CD4-positive, alpha-beta T cell treated with Interleukin-2 at 100 ng/mL for 4 hours (primary cell): ENCODE measurements at places on chromosomes 2 and 18.

GRCh38 chr2:20150110-20150706 is 74.7 kb downstream of the SDC1 start:
- no peak for DNase-seq

- DNase-seq: no peak
Measured at GRCh38 chr2:31693882-31694281, 113.1 kb upstream of the SRD5A2 start.

- DNase-seq: no peak
Measured at GRCh38 chr18:9950289-9951016, 36.6 kb downstream of the VAPA start.

DNA sequence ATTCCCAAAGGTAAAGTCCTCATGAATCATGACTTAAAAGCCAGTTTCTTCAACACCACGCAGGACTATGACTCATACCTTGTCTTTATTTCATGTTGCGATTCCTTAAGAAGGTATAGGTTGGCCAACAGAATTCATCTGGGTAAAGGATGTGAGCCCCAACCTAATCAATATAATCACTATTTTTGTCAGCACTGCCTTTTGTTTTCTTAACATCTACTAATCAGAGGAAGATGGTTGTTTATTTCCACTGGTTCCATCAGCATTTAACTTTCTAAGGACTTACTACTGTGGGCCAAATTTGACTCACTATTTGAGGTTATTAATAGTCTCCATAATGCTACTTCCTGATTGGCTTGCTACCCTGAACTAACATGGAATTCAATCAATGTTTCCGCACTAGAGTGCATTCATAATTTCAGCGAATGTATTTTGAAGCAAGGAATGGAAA is 78.6 kb downstream of the SCG2 start:
- no peak for DNase-seq

DNA sequence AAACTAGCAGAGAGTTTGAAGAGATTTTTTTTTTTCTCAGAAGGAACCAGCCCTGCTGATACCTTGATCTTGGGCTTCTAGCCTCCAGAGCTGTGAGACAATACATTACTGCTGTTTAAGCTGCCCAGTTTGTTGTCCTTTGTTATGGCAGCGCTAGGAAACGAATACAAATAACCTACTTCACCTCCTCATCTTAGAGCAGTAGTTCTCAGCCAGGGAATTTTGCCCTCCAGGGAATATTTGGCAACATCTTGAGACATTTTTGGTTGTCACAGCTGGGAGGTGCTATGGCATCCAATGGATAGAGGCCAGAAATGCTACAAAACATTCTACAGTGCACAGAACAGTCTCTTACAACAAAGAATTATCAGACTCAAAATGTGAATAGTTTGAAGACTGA is 43.9 kb upstream of the BCL11A start:
- DNase-seq: no peak

- peak; percentile 45 for DNase-seq
Measured at GRCh38 chr2:119659601-119660342, 19.2 kb upstream of the TMEM177 start.

GRCh38 chr2:42913280-42913878 is 121.0 kb upstream of the HAAO start:
- no peak for DNase-seq

DNA sequence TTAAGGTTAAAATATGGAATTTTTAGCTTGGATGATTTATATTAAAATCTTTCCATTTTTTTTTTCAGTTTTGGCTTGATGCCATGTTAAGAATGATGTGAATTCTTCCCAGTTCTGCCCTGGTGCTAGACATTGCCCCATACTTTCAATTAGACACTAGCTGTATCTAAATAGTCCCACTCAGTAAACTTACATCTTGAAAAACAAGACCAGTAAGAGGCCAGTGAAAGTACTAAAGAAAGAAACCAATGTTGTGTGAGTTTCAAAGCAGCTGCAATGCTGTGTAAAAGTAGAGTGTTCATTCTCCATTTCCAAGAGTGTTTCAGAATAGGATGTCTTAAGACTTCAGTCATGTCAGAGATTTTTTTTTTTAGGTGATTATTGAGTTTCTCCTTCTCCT is 40.0 kb upstream of the CYBRD1 start:
- DNase-seq: no peak

DNA sequence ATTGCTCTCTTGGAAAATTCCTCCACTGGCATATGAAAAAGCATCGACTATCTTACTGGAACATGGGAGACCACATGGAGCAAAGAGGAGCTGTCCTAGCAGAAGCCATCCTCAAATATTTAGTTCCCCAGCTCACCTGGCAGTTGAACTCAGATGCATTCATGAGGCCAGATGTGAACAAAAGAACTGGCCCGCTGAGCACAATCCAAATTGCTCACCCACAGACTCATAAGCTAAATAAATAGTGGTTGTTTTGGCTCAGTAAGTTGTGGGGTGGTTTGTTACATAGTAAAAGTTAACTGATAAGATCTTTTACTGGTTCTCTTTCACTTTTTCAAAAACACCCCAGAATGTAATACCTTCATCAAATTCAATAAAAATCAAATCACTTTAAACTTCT is 108.6 kb upstream of the CWC22 start:
- DNase-seq: no peak

- DNase-seq: no peak
Measured at GRCh38 chr2:28955467-28955866, 25.6 kb upstream of the TOGARAM2 start.

DNA sequence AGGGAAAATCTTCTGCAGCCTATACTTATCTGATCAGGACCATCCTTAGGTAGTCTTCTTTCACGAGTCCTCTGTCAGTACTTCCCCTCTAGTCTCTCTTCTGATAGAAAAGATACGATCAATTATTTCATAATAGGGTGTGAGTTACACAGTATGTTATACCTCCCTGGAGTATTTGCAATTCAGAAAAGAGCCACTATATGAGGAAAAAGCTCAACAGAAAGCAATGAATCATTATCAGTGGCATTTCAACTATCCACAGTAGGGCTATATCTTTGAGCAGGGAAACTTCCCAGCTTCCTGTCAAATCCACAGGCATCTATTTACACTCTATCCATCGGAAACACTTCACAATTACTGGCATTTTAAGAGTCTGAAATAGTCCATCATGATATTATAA is 105.3 kb upstream of the ACVR2A start:
- DNase-seq: no peak

GRCh38 chr2:97932975-97933662 is 62.6 kb downstream of the TMEM131 start:
- DNase-seq: no peak

DNA sequence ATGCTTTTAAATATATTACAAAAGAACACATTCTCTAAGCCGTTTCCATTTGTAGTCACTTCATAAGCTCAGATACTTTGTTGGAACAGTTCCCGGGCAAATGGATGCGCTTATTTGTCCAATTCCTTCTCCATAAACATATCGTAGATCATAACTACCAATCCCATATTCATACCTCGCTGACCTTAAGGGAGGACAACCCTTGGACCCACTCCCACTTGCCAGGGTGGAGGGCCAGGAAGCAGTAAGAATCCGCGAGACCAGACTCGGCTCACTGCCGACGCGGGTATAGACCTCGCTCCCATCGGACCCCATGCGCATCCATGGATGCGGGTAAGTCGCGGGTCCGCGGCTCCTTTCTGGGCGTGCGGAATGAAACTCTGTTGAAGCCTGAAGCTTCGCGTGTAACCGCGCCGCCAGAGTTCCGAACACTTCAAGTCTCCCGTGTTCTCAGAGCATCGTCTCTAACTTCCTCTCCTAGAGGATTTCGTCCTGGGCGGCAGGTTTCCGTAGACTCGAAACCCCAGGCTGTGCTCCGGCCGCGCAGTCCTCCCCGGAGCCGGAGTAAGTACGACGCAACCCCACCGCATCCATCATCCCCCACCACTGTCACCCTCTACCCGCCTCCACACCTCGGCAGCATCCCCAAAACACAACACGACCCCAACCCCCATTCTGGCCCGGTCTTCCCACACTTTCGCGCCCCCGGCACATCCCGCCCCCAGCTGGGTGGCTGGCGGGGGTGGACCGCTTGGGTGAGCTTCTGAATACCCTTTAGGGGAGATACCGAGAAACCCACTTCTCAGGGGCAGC is 1.1 kb downstream of the DSC3 start:
- no peak for DNase-seq

- peak; percentile 73 for DNase-seq
Measured at GRCh38 chr2:233061591-233062450, 1.7 kb downstream of the INPP5D start.

GRCh38 chr2:28583899-28584553 is 88.2 kb downstream of the PLB1 start:
- DNase-seq: peak; percentile 54

DNA sequence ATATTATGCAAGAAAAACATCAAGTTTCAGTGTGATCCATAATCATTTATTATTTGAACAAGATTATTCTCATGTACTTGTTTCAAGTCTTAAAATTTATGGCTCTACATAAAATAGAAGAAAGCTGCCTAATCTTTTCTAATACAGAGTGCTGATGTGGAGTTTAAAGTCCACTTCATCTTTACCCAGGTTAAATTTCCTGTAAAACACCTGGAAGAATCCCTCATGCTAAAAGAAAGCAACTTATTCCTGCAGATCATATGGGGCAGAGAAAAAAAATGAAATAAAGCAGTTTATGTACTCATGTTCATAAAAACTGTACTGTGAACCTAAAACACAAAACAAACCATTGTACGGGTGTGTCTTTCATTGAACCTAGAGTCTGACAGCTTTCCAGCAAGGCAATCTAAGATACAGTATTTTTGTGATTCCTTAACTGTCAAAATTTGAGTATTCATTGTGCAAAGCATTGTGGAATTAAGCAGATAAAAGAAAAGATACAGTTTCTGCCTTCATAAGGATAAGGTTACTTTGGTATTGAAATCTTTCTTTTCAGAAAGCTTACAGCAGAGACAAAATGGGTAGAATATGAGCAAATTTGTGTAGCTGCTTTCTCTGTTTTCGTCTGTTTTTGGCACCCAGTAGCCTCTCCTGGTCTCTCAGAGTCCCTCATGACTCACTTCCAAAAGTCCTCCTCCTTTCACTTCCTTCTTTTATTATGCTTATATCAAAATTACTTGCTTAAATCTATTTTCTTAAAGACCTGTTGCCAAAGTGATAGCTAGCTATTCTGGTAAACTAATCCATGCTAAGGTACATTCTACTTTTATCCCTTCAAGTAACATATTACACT is 26.9 kb upstream of the GLS start:
- no peak for DNase-seq

- no peak for DNase-seq
Measured at GRCh38 chr2:61597300-61598289, 59.4 kb upstream of the XPO1 start.

DNA sequence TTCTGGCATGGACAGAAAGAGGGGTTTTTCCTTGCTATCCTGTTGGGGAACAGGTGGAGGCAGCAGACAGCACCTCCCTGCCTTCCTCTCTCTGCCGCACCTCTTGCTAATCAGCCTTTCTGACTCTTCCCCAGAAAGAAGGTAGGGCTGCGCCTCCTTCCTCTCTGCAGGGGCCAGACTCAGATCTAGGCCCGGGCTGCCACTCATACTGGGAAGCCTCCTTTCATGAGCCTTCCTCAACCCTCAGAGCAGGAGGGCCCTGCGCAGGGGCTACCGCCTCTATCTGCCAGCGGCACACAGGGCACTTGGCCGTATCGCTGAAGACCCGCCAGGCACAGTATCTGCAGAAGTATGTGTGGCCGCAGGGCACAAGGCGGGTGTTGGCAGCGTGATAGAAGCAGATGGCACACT is 7.1 kb downstream of the NEURL3 start:
- DNase-seq: no peak

DNA sequence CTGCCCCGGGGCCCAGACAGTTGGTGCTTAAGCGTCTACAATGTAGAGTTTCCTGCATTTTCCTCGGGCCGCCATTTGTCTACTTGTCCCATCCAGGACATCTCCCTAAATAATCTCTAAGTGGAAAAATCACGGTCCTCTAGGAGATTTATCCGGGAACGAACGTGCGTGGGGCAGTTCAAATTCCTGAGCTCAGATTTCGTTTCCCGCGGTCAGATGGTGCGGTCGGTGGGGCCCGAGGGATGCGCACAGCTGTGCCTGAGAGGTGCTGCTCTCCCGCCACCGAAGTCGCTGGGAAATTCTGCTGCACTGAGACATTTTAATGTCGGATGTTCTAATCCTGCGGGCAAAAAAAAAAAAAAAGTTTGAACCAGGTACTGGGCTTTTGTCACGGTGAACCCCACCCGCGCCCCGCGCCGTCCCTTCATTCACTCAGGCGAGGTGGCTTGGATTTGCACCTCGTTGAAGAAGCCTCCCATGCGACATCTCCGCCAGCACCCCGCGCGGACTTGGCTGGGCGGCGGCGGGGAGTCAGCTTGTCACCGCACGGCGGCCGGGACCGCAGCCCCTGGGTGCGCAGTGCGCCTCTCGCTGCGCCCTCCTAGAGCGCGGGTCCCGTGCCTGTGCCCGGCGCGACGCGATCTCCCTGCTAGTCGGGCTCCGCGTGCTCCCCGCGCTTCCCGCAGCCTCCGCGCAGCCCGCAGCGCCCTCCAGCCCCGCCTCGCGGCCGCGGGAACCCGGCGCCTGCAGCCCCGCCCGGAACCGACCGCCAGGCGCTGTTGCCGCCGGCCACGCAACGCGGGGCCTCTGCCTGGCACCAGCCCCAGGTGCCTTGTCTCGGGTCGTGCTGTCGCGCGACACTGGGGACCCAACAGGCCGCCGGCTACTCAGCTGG is 191.9 kb upstream of the TCF4 start:
- DNase-seq: no peak

DNA sequence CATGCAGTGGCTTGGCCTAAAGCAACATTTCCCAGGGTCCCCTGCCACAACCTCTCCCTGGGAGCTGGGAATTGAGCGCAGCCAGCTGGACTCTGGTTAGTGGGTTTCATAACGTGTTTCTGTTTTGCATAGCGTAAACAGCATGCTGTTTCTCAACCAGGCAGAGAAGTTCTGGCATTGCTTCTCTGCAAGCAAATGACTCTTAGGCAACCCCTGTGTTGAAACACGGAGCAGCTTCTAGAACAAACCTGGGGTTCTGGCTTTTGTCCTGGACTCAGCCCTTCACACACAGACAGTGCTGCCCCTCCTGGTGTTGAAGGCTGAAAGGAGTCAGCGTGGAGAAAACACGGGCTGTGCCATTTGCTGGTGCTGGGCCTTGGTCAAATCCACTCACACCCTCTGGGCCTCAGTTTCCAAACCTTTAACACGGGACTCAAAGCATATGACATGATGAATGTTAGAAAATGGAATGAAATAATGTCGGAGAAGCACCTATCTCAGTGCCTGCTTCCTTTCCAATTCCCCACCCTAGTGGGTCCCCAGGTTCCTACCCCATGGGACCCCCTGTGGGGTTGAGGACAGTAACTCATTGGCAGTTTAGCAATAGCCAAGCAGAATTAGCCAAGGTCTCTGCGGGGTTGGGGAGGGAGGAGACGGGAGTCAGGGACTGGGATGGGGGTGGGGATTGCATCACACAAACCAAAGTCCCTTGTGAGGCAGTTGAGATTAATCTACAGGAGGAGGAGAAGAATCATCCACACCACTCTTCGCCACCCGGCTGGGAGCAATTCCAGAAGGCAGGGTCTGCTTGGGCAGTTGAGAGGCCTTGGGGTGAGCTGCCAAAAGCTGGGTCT is 30.2 kb upstream of the IL1R2 start:
- no peak for DNase-seq

DNA sequence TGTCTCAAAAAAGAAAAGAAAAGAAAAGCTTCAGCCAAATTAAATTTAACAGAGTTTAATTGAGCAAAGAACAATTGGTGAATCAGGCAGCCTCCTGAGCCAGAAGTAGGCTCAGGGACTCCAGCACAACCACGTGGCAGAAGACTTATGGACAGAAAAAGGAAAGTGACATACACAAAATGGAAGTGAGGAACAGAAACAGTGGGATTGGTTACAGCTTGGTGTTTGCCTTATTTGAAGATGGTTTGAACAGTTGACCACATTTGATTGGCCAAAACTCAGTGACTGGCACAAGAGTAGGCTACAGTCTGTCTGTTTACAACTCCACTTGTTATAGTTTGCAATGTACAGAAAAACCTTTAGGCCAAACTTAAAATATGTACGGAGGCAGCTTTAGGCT is 83.1 kb downstream of the SOCS6 start:
- no peak for DNase-seq
